ENCODE measurements at places on chromosomes 5 and 9. TPM values are rescaled to one million over a fixed set of nuclear protein-coding genes. Genes with fewer than 3 reads are reported as not detected.

CBY3 gene
- total RNA-seq: not detected

AQP7 gene
- 0.33 TPM for total RNA-seq

MYMK gene
- total RNA-seq: not detected

RGS7BP gene
- not detected for total RNA-seq

KCNIP1 gene
- total RNA-seq: not detected

ZNF354C gene
- 0.61 TPM for total RNA-seq

SAXO1 gene
- not detected for total RNA-seq

LHX2 gene
- total RNA-seq: 3.5 TPM

RFESD gene
- 1.2 TPM for total RNA-seq

ECSCR gene
- total RNA-seq: not detected

GHR gene
- total RNA-seq: 0.06 TPM

LAMC3 gene
- 2.1 TPM for total RNA-seq

PCDHAC1 gene
- total RNA-seq: 1.5 TPM

GPR150 gene
- 0.13 TPM for total RNA-seq

PCDHGA1 gene
- 0.26 TPM for total RNA-seq

HARS2 gene
- 35.2 TPM for total RNA-seq

NAIP gene
- total RNA-seq: 0.58 TPM

PLAC8L1 gene
- total RNA-seq: 0.38 TPM

All from A549 treated with dexamethasone at 1 μM for 4 hours (cell line).